ENCODE measurements at places on chromosomes 5 and 9.
A peak's percentile ranks its signal among the peaks of the same experiment; 100 is the strongest.

- DNase-seq, result no peak
Observed at GRCh38 chr5:87183896-87184295, 83.8 kb upstream of the RASA1 start.

DNA sequence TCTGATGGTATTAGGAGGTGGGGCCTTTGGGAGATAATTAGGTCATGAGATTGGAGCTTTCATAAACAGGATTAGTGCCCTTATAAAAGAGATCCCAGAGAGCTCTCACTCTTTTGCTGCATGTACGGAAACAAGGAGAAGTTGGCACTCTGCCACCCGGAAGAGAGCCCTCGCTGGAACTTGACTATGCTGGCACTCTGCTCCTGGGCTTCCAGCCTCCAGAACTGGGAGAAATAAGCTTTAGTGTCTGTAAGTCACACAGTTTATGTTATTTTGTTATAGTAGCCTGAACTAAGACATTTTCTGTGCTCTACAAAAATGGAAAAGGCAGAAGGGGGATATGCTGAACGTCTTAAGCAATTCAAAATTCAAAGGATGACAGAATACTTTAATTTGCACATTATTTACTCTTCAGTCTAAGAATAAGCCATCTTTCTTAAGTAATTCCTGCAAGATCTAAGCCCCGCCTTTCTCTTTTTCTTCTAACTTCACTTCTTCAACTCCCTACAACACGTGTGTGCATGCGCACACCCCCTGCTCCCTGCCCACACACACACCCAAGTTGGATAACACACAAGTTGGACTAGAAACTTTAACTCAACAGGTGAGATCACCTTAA is 17.3 kb downstream of the NFIB start:
- peak; percentile 91 for DNase-seq

- DNase-seq, result peak; percentile 82
Observed at GRCh38 chr5:35195472-35195852, 34.8 kb downstream of the PRLR start.

GRCh38 chr9:99071313-99072039 is 33.4 kb upstream of the TGFBR1 start:
- no peak for DNase-seq

DNA sequence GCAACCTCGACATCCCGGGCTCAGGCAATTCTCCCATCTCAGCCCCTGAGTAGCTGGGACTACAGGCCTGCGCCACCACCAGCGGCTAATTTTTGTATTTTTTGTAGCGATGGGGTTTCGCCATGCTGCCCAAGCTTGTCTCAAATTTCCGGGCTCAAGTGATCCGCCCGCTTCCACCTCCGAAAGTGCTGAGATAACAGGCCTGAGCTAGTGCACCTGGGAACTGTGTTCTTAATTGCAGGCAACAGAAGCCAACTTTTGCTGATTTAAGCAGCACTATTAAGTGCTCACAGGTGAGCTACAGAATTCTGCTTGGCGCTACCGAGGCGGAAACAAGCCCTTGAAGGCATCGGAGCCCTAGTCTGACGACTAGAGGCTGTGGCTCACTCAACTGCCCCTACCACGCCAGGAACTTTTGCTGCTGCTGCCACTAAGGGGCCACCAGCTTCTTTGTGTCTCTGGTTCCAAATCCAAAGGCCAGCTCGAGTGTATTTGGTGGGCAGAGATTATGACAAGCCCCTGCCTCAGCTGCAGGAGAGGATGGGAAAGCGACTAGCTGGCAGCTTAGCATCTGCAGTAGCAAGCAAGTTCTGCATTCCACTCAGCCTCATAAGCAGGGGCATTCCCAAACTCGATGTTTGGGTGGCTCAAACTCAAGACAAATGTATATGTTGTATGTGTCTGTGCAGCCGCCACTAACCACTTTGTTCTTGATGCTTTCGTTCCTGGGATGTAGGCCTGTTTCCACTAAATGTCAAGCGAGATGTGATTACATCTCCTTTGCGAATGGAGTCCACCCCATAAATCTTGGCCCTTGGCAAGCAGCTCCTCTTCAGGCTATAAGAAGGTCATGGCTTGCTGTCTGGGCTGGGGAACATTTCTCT is 10.6 kb upstream of the HMCN2 start:
- DNase-seq, result no peak

- DNase-seq, result no peak
Observed at GRCh38 chr9:109416135-109416706, 81.9 kb downstream of the PTPN3 start.

- no peak for DNase-seq
Observed at GRCh38 chr5:14453481-14453880, 128.1 kb upstream of the OTULINL start.

- DNase-seq, result no peak
Observed at GRCh38 chr5:113359419-113359818, 75.4 kb downstream of the TSSK1B start.

- peak; percentile 14 for DNase-seq
Observed at GRCh38 chr5:143479394-143479793, 75.9 kb upstream of the NR3C1 start.
